ENCODE measurements at places on chromosomes 1 and 21. TPM values are rescaled to one million over a fixed set of nuclear protein-coding genes. Genes with fewer than 3 reads are reported as not detected.

The C1orf116 gene
- 129 TPM for total RNA-seq

The SAMD11 gene
- not detected for total RNA-seq

The MEX3A gene
- total RNA-seq: 2.5 TPM

The MYOG gene
- total RNA-seq: not detected

The ROR1 gene
- total RNA-seq: 11.5 TPM

The RGS13 gene
- not detected for total RNA-seq

The HMCN1 gene
- total RNA-seq: 60.2 TPM

The NLRP3 gene
- 3.0 TPM for total RNA-seq

The ST6GALNAC5 gene
- total RNA-seq: 3.7 TPM
